ENCODE measurements at places on chromosomes 7 and 10.

DNA sequence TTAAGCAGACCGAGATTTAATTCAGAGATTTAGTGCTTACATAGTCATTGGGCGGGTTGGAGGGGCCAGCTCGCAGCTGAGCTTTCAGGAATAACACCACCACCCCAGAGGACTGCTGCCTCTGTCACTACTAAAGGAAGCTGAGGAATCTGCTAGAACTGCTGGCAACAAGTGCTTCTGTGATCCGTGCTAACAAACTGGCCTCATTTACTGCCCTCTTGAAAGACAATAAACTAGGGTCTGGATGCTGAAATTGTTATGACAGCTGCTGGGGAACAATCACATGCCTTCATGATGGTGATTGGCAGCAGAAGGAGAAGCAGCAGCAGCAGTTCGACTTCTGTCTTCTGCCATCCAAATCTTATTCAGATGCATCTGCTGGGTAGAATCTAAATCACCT is 285.5 kb upstream of the TAC1 start:
- DNase-seq: no peak

- DNase-seq: no peak
Observed at GRCh38 chr10:18501629-18502028, 149.8 kb downstream of the NSUN6 start.

GRCh38 chr7:138400400-138400886 is 59.6 kb upstream of the TRIM24 start:
- DNase-seq: no peak

DNA sequence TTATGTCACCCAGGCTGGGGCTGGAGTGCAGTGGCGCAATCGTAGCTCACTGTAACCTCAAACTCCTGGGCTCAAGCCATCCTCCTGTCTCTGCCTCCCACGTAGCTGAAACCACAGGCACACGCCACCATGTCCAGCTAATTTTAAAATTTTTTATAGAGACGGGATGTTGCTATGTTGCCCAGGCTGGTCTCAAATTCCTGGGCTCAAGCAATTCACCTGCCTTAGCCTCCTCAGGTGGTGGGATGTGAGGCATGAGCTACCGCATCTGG is 123.2 kb upstream of the PARD3 start:
- DNase-seq: no peak

DNA sequence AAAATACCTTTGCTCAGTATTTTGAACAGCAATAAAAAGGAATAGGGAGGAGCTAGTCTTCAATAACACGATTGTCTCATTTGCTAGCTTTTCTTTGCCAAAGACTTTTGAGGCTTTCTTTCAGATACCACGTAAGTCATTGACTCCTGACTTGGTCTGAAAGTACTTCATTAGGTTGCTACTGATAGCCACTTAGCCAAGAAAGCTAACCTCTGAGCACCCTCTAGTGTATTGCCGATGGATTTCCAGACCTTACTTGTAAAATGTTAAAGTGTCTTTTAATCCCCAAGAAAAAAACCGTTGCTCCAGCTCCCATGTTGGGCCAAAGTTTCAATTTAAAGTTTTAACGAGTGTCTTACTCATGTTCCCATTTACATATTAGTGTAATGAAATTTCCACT is 63.4 kb upstream of the STRIP2 start:
- DNase-seq: no peak

- no peak for DNase-seq
Observed at GRCh38 chr10:46326971-46327370, 40.2 kb downstream of the ANTXRL start.

GRCh38 chr10:25865267-25865666 is 68.8 kb upstream of the MYO3A start:
- no peak for DNase-seq

GRCh38 chr10:128645486-128645885 is 519.3 kb upstream of the MKI67 start:
- no peak for DNase-seq

DNA sequence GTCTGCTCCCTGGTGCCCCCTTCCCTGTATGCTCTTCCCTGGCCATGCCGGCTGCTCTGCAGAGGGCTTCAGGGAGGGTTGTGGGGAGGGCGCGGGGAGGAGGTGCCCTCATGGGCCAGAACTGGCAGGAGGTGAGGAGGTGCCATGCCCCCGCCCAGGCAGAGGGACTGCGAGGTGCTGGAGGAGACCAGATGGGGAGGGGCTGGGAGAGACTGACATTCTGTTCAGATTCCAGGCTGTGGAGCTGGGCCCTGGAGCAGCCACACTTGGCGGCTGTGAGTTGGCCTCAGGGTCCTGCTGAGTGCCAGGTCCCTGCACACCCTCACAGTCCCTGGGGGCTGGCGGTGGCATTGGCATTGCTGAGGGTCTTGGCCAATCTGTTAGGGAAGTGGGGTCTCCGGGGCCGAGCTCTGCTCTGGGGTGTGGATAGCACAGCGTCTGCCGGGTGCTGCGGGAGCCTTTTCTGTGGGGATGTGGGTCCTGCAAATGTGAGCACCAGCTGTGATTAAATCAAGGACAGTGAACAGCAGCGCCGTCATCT is 25.4 kb downstream of the INPP5A start:
- DNase-seq: no peak

DNA sequence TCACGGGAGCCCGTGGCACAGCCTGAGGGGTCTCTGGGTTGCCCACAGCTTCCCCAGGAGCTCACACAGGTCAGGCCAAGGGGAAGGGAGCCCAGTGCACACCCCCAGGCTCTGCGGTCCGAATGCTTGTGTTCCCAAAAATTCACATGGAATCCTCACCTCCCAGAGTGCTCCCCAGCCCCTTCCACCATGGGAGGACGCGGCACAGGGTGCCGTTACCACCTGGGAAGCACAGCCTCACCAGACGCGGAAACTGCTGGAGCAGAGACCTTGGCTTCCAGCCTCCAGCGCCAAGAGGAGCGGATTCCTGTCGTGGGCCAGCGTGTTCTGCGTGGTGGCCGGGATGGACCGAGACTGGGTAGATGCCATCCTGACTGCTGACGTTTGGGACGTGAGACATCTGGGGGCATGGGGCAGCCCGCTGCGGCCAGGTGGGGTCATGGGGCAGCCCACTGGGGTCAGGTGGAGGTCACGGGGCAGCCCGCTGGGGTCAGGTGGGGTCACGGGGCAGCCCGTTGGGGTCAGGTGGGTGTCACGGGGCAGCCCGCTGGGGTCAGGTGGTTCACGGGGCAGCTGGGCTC is 149.4 kb downstream of the WDR37 start:
- DNase-seq: no peak

- DNase-seq: no peak
Observed at GRCh38 chr7:68833422-68833821, 764.9 kb upstream of the AUTS2 start.

GRCh38 chr10:57972783-57973182 is 294.9 kb downstream of the IPMK start:
- no peak for DNase-seq

- DNase-seq: no peak
Observed at GRCh38 chr10:75406462-75407223, 5.1 kb upstream of the ZNF503 start.

GRCh38 chr7:147411096-147411495 is 1179.5 kb upstream of the C7orf33 start:
- no peak for DNase-seq

DNA sequence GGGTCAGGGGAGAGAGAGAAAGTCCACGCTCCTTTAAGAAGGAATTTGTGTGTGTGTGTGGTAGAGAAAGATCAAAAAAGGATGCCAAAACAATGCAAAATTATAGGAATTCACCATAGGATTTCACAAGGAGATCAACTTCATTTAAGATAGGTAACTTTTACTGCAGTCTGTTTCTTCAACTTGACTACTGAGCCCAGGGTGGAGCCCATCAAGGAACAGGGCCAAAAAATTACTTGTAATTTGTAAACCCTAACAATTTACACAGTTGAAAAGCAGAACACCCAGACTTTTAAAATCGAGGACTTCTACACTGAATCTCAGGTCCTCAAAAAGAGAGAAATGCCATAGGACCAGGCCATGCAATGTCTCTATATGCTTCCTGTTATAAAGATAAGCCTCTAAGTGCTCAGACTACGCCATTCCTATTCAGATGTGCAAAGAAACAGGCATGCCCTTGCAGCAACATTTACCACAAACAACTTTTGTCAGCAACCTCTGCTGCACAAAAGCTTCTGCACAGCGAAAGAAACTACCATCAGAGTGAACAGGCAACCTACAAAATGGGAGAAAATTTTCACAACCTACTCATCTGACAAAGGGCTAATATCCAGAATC is 10.6 kb upstream of the GIMAP4 start:
- DNase-seq: peak; percentile 22

- DNase-seq: no peak
Observed at GRCh38 chr7:115674467-115675024, 356.0 kb downstream of the TFEC start.
